ENCODE measurements at places on chromosomes 3 and 15.

DNA sequence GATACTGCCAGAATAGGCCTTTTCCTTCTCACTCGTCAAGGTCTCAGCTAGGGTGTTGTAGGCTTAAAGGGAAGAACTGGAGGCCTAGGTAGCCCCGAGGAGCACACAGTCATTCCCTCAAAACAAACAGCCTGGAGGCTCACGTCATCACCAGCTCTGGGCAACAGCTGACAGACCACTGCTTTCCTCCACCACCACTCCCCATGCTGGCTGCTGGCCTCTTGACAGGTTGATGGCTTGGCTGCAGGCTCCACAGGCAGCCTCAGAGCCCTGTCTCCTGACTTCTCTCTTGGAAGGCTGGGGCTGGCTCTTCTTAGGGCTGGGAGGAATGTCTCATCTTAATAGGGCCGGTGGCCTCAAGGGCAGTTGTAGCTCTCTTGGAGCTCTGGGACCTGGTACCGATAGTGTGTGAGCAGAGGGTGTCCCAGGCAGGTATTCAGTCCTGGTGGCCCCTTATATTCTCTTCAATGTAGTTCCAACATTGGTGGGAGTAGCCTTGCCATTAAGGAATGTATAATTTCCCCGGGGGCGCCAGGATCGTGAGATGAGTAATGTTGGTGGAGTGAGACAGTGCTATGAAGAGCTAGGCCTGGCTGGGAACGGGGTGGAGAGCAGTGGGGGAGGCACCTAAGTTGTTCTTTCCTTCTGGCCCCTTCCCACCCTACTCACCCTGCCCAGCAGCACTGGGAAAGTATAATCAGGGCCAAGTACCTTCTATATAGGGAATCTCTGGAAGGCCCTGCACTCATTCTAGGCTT is 6.1 kb upstream of the AP2M1 start:
- peak; percentile 51 for DNase-seq

DNA sequence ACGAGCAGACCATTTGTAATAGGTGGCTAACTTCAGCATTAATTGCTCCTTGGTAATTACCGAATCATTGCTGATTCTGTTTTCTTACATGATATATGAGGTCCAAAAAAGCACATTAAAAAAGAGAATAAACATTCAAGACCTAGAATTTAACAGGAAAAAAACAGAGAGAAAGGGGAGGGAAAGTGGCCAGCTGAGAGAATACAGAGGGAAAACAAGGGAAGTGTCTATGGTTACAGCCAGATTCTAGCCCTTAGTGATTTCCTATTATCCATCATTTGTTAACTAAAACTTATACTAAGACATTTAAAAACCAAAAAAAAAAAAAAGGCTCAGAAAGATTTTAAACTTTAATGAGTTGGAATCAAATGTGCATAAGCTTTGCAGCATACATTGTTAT is 168.7 kb downstream of the LRTM1 start:
- no peak for DNase-seq

DNA sequence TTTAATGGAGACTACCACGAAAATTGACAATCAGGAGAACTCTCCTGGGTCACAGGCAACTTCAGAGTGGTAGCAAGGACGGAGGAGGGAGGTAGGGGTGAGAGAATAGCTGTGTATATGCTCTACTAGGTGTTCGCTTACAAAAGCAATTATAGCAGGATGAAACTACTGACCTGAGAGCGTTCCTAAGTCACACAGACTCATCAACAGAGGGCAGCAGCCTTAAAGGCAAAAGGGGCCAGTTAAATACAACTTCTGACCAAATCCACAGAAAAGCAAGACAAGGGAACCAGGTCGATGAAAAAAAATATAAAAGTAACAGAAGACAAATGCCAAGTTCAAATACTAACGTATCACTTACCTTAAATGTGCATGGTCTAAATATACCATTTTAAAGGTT is 894.6 kb downstream of the PLOD2 start:
- no peak for DNase-seq

GRCh38 chr3:80688814-80689213 is 921.0 kb upstream of the ROBO1 start:
- DNase-seq, result no peak

GRCh38 chr3:190601622-190602021 is 87.7 kb downstream of the IL1RAP start:
- DNase-seq, result no peak

DNA sequence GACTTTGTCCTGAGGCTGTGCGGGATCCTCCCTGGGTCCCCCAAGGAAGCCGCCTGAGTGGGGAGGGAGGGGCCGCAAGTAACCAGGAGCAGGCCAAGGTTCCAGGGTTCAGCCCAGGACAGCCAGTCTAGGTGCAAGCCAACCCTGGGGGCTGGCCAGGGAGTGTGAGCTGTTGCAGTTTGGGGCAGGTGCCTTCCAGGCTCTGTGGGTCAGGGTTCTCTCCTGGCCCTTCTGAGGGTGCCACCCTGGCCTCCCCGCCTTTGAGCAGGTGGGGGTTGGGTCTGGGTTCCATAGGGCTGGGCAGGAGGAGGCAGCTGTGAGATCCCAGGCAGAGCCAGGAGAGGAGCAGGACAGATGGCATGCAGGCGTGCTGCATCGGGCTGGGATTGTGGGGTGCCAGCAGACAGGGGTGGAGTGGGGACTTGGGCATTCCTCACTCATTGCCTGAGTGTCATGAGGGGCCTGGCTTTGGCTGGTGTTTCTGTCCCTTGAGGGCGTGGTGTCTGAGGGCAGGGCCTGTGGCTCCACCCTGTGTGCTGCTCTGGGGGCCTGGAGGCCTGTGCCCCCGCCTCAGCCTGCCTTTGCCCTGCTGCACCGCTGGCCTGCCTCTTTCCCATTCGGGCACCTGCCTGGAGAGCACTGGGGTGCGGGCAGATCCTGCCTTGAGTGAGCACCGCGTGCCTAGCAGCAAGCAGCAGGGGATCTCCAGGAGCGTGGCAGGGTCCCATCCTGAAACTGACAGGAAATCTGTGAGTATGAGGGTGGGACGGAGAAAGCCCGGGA is 18.4 kb downstream of the KLF13 start:
- DNase-seq, result no peak

DNA sequence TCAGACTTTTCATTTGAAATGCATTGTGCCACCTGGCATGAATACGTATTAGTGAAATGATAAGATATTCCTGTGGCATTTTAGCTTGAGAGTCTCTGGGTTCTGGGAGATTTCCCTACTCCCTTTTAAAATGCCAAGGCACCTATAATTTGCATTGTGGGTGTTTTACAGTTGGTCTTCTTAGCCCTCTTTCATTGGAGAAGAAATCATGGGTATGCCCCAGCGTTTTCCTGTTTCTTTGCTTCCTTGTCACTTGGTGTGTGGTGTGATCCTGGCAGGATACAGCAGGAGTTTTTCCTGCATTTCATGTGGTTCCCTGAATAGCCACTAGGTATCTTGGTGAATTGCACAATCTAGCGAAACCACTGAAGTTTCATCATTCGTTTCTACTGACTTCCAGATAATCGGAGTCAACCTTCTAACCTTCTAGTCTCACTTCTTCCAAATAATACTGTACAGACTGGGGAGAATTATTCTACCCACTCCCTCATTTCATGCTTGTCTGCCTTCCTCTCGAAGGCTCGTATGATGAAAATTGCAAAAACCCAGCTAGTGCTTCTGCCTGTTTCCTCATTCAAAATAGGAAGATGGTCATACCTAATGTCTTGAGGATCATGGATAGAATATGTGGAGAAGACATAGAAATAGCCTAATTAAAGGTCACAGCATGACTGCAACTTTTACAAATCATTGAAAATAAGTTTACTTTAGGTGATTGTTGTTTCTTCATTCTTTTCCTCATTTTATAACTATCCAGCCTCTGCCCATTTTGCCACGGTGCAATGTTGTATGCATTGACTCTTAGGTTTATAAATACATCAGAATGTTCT is 2.6 kb downstream of the BHLHE40 start:
- no peak for DNase-seq

DNA sequence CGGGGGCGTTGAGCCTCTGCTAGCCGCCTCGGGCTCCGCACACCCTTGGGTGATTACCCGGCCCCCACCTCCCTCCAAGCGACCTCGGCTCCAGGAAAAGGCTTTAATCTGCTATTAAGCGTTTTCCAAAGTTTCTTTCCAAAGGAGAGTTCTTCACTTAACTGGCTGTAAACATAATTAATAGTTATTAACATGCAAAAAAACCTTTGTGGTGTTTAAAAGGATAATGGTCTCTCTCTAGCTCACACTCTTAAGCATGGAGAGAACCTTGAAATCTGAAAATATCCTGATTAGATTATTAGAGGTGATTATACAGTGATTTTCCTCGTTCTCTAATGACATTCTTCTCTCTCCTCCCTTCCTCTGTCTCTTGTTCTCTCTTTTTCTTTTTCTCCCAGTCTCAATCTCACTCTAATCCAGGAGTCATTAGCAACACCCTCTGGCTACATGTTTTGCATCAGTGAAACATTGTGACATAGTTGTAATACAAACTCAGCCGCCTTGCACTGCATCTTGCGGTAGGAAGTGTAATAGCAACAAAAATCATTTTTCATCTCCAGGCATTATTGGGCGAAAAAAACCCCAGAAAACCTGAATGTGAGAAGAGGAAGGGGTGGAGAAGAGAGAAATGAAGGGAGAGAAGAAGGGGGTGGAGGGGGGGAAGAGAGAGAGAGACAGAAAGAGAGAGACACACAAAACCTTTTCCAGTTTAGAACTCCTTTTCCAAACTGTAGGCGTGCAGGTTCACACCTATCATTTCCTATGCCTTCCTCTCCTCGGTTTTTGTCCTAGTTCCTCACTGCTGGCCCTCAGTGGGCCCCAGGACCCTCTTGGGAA is 24.4 kb downstream of the NR2F2 start:
- DNase-seq, result no peak

DNA sequence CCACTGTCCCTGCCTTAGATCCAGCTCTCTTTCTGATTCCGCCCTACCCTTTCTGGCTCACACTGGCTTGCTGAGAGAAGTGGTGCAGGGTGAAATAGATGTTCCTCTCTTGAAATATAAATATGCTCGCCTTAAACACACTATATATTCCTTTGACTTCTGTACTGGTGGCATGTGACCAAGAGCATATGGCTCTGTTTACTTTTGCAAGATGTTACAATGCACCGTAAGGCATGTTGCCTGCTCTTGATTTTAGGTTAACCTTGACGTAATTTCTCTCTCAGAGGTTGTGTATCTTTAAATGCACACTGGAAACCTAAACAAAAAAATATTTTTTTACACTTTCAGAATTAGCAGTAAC is 749 bp downstream of the RSRC1 start:
- DNase-seq, result no peak
